NCI-H1436 treated with DMSO at 0.1 percent for 48 hours (cell line): ENCODE measurements at places on chromosomes 12 and 14.

DNA sequence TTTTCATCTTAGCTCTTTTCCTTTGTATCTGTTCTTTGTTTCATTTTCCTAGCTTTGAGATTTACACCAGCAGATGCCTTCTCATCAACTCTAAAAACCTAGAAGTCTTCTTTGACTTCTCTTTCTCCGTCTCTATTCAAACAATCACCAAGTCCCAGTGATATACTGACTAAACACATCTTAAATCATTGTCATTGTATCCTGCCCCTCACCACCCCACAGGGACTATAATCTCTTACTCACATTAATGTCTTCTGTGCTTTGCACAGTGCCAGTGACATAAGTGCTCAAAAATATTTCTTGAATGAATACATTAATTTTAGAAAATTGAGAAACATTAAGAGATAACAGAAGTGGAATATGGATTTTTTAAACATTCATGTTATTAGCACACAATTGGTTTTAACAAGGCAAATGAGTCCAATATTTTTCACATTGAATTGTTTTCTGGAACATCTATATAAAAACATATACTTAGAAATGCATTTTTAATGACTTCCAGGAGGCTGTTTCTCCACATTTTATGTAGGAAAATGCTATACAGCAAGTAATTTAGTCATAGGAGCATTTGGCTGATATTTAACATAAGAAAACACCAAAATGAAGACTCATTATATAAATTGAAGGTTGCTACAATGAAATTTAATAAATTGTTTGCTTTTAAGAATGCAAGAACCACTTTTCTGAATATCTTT is 472.8 kb upstream of the PRICKLE1 start:
- DNase-seq: no peak

GRCh38 chr12:121441555-121441954 is 41.6 kb downstream of the RNF34 start:
- no peak for DNase-seq

DNA sequence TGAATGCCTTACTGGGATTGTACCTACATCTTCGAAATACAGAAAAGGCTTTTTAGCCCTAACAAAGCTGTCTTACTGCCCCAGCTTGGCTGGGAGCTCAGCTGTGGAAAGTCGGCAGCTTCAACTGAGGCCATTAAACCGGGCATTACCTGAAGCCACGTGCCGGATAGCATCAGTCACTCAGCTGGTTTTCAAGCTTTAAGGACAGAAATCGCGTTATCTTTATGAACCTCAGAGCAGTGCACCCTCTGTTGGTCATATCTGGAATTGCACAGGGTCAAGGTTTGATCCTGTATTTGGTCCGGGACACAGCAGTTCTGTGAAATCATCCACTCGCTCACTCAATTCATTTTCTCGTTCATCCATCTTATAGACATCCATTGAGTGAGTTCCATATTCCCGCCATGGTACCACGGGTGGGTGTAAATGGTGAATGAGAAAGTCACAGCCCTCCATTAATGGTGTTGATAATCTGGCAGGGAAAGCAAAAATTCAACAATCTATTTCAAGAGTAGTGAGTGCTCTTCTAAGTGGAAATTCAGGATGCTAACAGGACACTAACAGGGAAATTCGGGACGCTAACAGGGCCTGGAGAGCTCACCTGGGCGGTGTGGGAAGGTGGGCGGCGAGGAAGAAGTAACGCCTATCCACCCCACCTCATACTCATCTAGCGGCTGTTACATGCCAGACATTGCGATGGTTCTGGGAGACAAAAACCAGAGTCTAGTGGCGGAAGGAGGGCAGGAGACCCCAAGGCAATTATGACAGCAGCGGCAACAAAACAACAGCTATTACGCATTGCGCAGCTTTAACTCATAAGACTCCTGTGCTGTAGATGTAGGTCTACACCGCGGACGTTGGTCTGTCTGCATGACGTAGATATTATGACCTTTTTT is 60.6 kb upstream of the TCL1A start:
- DNase-seq: no peak

- DNase-seq: no peak
Observed at GRCh38 chr12:52530905-52531304, 10.7 kb upstream of the KRT5 start.

DNA sequence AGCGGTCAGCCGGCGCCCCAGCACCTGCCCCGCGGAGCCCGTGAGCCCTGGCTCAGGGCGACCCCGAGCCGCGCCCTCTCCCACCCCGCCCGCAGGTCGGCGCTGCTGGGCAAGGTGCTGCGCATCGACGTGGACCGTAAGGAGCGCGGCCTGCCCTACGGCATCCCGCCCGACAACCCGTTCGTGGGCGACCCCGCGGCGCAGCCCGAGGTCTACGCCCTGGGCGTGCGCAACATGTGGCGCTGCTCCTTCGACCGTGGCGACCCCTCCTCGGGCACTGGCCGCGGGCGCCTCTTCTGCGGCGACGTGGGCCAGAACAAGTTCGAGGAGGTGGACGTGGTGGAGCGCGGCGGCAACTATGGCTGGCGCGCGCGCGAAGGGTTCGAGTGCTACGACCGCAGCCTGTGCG is 14.4 kb downstream of the HHIPL1 start:
- DNase-seq: no peak

- DNase-seq: no peak
Observed at GRCh38 chr12:15289192-15289591, 33.1 kb upstream of the PTPRO start.

DNA sequence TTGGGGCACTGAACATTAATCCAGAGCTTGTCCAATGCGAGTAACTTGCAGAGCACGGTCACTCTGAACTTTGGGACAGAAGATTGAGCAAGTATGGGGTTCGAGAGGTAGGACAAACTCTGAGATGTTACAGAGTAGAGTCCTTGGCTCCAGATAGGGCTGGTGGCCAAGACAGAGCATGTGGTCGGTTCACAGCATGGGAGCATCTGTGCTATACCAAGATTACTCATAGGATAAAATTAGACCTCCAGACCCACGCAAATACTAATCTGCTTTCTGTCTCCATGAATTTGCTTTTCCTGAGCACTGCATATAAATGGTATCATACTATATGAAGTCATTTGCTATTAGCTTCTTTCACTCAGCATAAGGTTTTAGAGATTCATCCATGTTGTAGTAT is 93.4 kb upstream of the TBX5 start:
- no peak for DNase-seq

DNA sequence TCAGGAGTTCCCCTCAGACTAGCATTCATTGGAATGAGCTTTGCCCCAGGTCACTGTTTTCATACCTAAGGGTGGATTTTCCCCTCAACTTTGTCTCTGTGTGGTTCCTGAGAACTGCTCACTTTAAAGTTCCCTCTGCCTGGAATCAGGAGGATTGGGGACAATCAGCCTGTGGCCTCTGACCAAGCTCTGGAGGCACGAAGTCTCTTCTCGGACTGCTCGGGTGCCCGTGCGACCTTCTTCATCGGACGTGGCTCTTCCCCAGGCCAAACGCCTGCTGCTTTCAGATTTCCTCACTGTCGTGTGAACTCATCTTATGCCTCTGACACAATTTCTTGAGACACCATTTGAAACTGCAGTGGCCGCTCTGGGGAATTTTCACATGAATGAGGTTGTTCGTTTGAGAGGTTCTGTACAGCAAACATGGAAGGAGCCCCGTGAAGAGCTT is 153.7 kb upstream of the PZP start:
- no peak for DNase-seq

GRCh38 chr14:71143381-71144290 is 236.4 kb downstream of the PCNX1 start:
- DNase-seq: no peak

GRCh38 chr14:51610771-51611170 is 40.9 kb upstream of the FRMD6 start:
- DNase-seq: no peak

GRCh38 chr12:52057638-52058576 is 6.7 kb downstream of the NR4A1 start:
- no peak for DNase-seq

DNA sequence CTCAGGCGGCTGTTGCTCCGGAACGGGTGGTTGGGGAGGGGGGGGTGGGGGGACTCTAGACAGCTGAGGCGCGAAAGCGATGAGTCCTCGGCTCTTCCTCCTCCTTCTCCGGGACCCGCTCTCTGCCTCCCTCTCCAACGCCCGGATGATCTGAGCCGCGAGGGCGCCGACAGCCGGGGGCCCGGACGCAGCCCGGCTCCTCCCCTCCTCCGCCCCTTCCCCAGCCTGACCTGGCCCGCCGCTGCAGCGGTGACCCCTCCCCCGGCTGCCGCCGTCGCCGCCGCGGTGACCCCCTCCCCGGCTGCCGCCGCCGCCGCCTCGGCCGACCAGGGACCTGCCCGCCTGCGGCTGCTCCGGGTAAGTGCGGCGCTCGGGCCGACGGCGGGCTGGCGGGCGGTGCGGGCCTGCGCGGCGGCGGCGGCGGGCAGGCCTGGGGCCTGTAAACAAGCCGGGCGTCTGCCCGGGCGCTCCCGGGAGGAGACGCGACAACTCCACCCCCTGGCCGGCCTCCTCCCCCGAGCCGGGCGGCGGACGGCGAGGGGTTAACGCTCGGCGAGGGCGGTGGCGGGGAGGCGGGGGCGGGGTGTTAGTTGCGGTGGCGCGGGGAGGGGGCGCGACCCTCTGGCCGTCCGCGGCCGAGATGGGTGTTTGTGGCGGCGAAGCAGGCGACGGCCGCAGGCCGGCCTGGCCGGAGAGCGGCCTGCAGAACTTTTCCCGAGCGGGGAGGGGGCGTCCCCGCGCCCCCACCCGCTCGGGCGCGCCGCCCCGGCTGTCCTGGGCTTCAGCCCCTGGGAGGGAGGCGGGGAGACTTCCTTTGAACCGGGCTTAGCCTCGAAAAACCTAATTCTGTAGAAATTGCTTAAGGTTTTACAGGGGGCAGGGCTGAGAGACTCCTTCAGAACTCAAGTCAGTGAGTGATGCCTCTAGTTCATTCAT is 568 bp downstream of the PPM1A start:
- no peak for DNase-seq

DNA sequence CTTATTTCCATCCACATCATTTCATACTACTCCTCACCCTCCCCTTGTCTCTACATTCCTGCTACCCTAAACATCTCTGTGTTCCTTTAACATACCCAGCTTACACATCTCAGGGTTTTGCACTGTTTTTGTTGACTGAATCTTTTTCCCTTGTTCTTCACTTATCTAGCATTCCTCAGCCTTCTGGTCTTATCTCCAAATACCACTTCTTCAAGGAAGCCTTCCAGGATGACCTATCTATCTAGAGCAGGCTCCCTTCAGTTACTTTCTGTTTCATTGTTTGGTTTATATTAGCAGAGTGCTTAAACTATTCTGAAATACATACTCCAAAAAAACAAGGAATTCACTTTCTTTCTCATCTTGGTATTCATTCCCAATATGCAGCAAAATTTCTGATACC is 353.1 kb downstream of the NAV3 start:
- DNase-seq: no peak

GRCh38 chr12:102726686-102727085 is 190.4 kb downstream of the PAH start:
- no peak for DNase-seq

DNA sequence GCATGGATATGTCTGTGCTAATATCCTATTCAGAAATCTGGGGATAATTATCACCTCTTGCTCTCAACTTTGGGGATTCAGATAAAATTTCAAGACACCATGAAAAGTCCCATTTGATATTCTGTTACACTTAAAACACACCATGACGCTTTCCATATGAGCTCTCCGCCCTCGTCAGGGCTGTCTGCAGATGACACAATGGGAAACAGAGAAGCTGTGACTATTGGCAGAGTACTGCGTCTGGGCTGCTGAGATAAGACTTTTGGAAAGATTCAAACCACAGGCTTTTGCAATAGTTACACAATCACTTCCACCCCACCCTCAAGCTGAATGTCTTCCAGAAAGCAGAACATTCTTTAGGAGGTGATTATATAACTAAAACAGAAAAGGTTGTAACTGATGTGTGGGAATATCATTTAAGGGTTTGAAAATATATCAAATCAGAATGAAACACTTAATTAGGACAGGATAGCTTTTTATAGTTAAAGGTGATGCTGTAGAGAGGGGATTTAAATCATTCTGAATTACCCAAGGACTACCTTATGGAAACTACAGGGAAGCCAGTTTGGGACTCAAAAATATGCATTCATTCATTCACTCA is 75.3 kb upstream of the TMPO start:
- DNase-seq: no peak

DNA sequence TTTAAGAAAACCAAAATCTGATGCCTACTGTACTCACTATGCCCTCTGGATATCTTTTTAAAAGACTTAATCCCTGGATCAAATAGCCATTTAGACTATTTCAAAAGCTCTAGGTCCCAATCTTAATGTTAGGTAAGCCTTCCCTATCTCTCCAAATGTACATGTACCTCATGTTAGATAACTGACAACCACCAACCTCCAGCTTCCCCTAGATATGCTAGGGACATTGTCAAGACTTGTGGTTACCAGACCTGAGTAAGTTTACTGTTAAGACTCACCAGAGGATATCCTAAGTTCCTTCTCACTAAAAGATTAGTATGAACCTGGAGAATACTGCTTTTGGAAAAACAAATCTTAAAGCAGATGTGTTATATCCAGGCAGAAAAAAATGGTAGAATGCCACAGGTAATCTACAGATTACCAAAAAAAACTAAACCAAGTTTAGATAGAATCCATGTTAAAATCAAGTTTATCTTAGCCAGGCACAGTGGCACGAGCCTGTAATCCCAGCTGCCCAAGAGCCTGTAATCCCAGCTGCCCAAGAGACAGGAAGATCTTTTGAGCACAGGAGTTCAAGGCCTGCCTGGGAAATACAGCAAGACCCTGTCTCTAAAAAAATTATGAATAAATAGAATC is 9.7 kb downstream of the NAP1L1 start:
- no peak for DNase-seq

DNA sequence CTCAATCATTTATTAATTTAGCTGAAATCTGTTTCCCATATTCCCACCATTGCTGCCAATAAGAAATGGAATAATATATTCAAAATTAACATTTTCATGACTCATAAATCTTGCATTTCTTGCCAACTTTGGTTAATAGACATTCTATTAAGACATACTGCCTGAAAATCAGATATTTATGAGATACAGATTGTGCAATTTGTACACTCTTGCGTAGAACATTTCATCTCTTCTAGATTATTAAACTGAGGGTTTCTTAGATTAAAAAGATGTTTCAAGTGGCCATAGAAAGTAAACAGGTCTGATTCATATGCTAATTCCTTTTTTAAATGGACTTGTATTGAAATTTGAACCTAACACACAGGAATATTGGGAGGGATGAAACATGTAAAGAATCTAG is 9.1 kb downstream of the LTA4H start:
- DNase-seq: no peak

GRCh38 chr12:39798429-39798828 is 178.8 kb upstream of the ABCD2 start:
- DNase-seq: no peak

GRCh38 chr12:91662021-91662420 is 479.4 kb upstream of the DCN start:
- no peak for DNase-seq

- DNase-seq: no peak
Observed at GRCh38 chr12:25074113-25074512, 120.8 kb downstream of the DNAI7 start.

GRCh38 chr12:60101715-60102114 is 505.9 kb downstream of the SLC16A7 start:
- no peak for DNase-seq
